Colonic mucosa (tissue), 4 donors: ENCODE measurements at places on chromosomes 7 and 10.

DNA sequence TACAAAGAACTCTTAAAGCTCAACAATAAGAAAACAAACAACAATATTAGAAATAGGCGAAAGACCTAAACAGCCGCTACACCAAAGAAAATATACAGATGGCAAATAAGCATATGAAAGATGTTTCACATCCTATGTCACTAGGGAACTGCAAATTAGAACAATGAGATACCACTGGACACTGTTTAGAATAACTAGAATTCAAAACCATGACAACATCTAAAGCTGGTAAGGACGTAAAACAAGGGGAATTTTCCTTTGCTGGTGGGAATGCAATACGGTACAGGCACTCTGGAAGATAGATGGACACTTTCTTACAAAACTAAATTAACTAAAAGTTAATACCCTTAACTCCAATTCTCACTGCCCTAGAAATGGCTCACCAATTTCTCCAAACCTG, 44.5 kb downstream of the THSD7A start:
- no peak for DNase-seq

- no peak for DNase-seq
Observed at GRCh38 chr7:116924741-116925140, 28.6 kb upstream of the ST7 start.

GRCh38 chr10:98224509-98224908, 43.5 kb downstream of the LOXL4 start:
- no peak for DNase-seq

DNA sequence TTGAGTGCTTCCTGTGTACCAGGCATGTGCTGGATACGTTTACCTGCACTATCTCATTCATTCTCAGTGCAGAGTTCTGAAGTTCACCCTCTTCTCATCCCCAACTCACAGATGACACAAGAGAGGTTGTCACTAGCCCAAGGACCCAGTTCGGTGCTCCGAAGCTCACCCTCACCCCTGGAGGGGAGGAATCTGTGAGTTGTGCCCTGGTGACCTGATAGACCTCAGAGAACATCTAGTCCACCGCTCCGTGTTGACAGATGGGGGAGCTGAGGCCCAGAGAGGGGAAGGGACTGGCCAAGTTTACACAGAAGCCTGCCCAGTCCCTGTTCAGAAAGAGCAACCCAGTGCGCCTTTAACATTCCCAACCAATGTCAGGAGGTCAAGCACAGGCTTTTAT, 44.8 kb upstream of the EMX2 start:
- no peak for DNase-seq

- DNase-seq = no peak
Observed at GRCh38 chr7:155665957-155666287, 21.5 kb downstream of the RBM33 start.

- no peak for DNase-seq
Observed at GRCh38 chr10:88474884-88475844, 108.0 kb downstream of the RNLS start.

DNA sequence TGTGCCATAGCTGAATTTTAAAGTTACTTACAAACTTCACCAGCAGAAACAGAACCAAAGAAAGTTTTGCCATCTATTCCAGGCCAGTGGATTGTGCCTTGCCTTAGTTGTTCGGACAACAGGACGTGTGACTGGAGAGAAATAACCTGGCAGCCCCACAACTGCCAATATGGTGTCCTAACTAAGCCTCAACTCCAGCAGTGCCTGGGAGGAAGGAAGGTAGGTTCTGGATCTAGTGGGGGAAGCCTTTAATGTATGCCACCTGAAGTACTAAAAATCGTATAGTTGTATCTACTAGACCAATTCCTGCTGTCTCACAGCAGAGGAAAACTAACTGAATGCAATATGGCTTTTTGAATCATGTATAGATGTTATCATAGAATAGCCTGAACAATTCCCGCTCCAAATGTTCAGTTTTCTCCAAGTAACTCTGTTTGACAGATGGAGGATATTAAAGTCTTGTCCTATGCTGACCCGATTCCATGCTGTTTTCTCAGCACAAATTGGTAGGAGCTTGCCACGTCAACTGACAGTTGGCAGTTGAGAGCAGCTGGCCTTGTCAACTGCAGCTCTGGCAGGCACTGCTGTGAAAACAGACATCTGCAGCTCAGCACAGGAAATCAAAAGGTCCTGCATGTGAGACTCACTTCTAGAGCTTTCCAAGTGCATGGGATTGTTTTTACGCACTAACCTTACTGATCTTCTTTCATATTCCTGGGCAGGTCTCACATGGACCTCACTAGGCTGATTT, 84.5 kb upstream of the WNT16 start:
- no peak for DNase-seq

GRCh38 chr7:45591101-45591906, 17.1 kb downstream of the ADCY1 start:
- peak; percentile 13 for DNase-seq

- no peak for DNase-seq
Observed at GRCh38 chr7:103140061-103140460, 8.8 kb downstream of the NAPEPLD start.

DNA sequence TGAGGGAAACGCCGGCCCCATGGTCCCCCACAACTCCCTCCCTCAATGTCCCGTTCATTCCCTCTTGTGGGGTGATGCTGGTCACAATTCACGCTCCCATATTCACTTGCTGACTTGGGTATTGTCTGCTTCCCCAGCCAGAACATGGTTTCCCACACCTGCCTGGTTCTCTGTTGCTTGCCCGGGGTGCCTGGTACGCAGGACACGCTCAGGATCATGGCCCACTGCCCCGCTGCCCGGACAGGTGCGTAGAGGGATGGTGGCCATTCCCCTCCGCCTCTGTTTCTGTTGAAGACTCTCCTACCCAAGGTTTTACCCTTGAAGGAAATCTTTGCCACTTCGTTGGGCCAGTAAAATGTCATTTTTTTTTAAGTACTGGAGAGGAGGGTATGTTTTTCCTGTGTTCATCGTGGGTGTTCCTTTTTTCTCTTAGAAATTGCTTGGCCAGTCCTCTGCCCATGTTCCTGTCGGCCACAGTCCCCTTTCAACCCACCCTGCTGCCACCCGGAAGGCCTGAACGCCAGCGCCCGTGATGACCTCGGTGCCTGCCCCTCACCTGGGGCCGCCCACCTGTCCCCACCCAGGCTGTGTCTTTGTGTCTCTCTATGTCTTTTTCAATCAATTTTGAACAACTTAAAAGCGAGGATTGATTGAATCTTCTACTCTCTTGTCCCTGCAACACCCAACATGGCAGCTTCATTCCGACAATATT, 38.2 kb downstream of the FOXL3 start:
- DNase-seq = no peak

GRCh38 chr7:28681693-28682310, 269.5 kb downstream of the CREB5 start:
- no peak for DNase-seq

GRCh38 chr7:139118234-139118804, 8.8 kb upstream of the ZC3HAV1 start:
- no peak for DNase-seq

DNA sequence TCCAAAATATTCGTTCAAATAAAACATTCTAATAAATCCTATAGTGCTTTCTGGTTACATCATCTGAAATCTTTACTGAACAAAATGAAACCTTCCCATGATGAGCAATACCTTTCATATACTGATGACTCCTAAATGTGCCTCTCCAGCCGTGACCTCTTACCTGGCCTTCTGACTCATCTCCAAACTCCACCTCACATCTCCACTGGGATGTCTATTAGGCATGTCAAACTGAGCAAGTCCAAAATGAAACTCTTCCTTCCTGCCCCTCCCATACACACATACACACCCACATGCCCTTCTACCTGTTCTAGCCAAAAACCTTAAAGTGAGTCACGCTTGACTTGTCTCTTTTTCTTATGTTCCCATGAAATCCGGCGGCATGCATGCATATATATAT, 22.9 kb downstream of the GSAP start:
- no peak for DNase-seq
